ENCODE measurements at places on chromosomes 11 and 22. TPM values are rescaled to one million over a fixed set of nuclear protein-coding genes. Genes with fewer than 3 reads are reported as not detected.

Gene MED15
- polyA plus RNA-seq, result 42.4 TPM

Gene TYR
- not detected for polyA plus RNA-seq

Gene CATSPER1
- 0.16 TPM for polyA plus RNA-seq

Gene TNNT3
- polyA plus RNA-seq, result 12.7 TPM

Gene SCUBE1
- polyA plus RNA-seq, result 0.79 TPM

Gene LTBP3
- polyA plus RNA-seq, result 55.4 TPM

Gene C1QTNF5
- polyA plus RNA-seq, result 26.5 TPM

Gene ZDHHC8
- 28.0 TPM for polyA plus RNA-seq

Gene MS4A1
- 1.3 TPM for polyA plus RNA-seq

Gene OR9G4
- not detected for polyA plus RNA-seq
